Spinal cord (tissue), 10 donors: ENCODE measurements at places on chromosomes 1 and 21.

- no peak for DNase-seq
Observed at GRCh38 chr1:166136222-166136621, 30.6 kb downstream of the FAM78B start.

DNA sequence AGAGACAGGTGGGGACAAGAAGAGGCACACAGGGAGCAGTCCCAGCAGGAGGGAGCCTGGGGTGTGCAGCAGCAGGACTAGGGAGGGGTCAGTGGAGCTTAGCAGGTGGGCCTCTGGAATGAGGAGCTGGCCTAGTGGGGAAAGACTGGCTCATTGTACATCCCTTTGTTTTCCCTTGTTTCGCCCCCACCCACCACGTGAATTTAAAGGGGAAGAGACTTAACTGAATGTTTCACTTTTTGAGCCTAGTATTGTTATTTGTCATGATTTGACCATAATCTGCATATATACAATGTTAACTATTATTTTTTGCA, 181.7 kb downstream of the DHRS3 start:
- no peak for DNase-seq

DNA sequence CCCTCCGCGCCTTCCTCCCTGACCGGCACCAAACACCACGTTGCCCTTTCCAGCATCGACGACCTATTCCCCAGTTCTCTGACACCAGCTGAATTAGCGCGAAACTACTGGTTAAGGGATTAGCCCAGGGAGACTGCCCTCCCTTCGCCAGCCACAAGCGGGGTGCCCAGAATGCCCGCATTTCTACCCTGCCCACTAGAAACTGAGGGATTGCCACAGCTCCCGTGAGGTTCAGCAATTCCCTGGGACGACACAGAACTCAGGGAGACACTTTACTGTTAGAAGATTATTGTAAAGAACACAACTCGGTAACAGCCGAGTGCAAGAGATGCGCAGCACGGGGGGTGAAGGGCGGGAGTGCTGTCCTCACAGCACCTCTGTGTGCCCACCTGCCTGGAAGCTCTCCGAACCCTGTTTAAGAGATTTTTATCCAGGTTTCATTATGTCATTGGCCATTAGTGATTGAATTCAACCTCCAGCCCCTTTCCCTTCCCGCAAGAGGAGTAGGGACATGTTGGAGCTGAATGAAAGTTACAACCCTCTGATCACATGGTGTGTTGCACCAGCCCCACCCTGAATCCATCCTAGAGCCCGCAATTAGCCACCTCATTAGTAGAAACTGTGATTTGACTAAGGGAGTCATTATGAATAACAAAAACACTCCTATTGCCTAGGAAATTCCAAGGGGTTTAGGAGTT, 15.8 kb upstream of the RIPPLY3 start:
- DNase-seq = no peak

DNA sequence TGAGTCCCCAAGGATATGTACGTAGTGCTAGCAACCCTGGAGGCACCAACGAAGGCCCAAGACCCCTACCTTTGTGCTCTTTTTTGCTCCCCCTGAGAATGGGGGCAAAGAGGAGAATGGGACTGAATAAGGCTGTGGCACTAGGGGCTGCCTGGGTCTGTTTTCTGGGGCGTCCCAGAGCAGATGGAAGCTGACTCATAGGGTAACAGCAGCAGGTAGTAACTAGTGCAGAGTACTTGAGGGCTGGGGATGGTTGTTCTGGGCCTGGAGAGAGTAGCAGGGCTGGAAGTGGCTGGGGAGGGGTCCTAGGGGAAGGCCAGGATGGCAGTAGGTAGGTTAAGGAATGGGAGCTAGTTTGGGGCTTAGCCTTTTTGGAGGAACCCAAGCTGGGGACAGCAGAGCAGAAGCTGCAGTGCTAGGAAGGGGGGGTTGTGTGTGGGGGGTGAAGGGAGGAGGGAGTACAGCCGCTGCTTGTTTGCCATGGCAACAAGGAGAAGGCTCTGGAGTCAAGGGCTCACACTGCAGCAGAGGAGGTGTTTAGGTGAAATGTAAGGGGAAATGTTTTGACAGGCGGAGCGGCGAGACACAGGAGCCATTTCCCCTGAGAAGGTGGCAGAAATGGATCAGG, 1.8 kb downstream of the NCDN start:
- no peak for DNase-seq

- DNase-seq = no peak
Observed at GRCh38 chr1:64677532-64677931, 67.3 kb upstream of the RAVER2 start.

GRCh38 chr1:6427441-6428390, 3.1 kb downstream of the ESPN start:
- no peak for DNase-seq

GRCh38 chr21:45363921-45364467, 41.0 kb upstream of the COL18A1 start:
- DNase-seq = no peak

DNA sequence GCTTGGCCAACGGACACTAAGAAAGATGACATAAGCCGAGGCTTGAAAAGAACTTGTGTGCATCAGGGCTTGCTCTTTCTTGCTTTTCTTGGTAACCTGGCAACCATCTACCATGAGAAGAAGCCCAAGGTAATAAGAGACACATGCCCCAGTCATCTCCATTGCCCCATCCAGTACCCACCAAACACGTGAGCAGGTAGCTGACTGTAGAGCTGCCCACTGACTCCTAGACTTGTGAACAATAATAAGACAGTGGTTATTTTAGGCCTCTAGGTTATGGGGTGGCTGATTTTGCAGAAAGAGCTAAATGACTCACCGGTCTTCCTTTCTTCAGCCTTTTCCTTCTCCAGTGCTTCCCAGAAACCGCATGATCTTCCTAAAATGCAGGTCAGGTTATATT, 105.0 kb upstream of the JUN start:
- DNase-seq = no peak

- no peak for DNase-seq
Observed at GRCh38 chr1:34529935-34530859, 224.7 kb upstream of the GJB5 start.

DNA sequence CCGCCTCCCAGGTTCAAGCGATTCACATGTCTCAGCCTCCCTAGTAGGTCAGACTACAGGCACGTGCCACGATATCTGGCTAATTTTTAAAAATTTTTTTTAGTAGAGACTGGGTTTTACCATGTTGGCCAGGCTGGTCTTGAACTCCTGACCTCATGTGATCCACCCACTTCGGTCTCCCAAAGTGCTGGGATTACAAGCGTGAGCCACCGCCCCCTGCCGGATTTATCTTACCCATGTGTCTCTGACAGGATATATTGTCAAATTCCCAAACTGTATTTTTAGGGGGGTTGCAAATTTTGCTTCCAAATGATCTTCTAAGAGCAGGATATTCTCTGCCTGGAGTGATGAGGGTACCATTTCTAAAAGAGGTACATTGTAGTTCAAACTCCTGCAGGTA, 74.3 kb downstream of the KIF26B start:
- no peak for DNase-seq

DNA sequence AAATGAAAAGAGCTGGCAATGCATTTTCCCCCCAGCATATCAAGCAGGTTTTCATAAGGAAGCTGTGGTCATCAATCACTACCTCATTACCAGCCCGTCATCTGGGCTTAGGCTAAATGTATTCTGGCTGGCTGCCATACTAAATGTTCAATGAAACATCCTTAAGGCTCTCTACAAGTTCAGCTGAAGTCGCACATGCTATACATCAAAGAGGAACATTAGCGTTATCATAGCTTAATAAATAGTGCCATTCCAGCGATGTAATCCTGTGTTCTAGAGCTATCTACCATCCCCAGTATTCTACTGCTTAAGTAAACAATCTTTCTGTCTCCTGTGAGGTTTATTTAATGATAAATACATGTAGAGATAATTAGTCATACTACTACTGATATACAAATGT, 288.8 kb downstream of the DPYD start:
- peak; percentile 89 for DNase-seq

GRCh38 chr1:84269306-84269705, 32.2 kb upstream of the SAMD13 start:
- DNase-seq = no peak

GRCh38 chr1:30596891-30597290, 126.5 kb downstream of the MATN1 start:
- no peak for DNase-seq

GRCh38 chr21:39796466-39796865, 51.5 kb downstream of the IGSF5 start:
- no peak for DNase-seq

DNA sequence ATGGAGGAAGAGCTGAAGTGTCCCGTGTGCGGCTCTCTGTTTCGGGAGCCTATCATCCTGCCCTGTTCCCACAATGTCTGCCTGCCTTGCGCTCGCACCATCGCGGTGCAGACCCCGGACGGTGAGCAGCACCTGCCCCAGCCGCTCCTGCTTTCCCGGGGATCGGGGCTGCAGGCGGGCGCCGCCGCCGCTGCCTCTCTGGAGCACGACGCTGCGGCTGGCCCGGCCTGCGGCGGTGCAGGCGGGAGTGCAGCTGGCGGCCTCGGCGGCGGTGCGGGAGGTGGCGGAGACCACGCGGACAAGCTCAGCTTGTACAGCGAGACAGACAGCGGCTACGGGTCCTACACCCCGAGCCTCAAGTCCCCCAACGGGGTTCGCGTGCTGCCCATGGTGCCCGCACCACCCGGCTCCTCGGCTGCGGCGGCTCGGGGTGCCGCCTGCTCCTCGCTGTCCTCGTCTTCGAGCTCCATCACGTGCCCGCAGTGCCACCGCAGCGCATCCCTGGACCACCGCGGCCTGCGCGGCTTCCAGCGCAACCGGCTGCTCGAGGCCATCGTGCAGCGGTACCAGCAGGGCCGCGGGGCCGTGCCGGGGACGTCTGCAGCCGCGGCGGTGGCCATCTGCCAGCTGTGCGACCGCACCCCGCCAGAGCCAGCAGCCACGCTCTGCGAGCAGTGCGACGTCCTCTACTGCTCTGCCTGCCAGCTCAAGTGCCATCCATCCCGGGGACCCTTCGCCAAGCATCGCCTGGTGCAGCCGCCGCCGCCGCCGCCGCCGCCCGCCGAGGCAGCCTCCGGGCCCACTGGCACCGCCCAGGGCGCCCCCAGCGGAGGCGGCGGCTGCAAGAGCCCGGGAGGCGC, 1.3 kb downstream of the TRIM67 start:
- no peak for DNase-seq
